ENCODE measurements at places on chromosomes 12 and 14. TPM values are rescaled to one million over a fixed set of nuclear protein-coding genes. Genes with fewer than 3 reads are reported as not detected.

ZNF384 gene
- 54.4 TPM for total RNA-seq

BDKRB1 gene
- 2.8 TPM for total RNA-seq

CLECL1 gene
- total RNA-seq, result 2.1 TPM

AQP6 gene
- total RNA-seq, result not detected

RPL6 gene
- 884 TPM for total RNA-seq

FSCB gene
- not detected for total RNA-seq

SLCO1B1 gene
- not detected for total RNA-seq

PDE3A gene
- total RNA-seq, result 99.3 TPM

PIK3C2G gene
- total RNA-seq, result not detected

TMEM121 gene
- total RNA-seq, result 7.5 TPM

CCDC177 gene
- total RNA-seq, result not detected

TAS2R42 gene
- not detected for total RNA-seq

TSPAN19 gene
- not detected for total RNA-seq

TAS2R9 gene
- not detected for total RNA-seq

C12orf60 gene
- 0.91 TPM for total RNA-seq

TCL1B gene
- total RNA-seq, result not detected

DDX24 gene
- total RNA-seq, result 198 TPM

APPL2 gene
- total RNA-seq, result 43.9 TPM

CELA1 gene
- not detected for total RNA-seq

LTBP2 gene
- total RNA-seq, result 363 TPM

P3H3 gene
- 66.3 TPM for total RNA-seq

KRT77 gene
- total RNA-seq, result not detected

L2HGDH gene
- total RNA-seq, result 2.7 TPM

BLTP3B gene
- 40.8 TPM for total RNA-seq

DIP2B gene
- 25.0 TPM for total RNA-seq

RPGRIP1 gene
- total RNA-seq, result 2.3 TPM

GPATCH2L gene
- total RNA-seq, result 61.8 TPM

IGF1 gene
- total RNA-seq, result 103 TPM

PSME1 gene
- 112 TPM for total RNA-seq
